Activated CD8-positive, alpha-beta memory T cell treated with anti-CD3 and anti-CD28 coated beads for 1 hour (primary cell): ENCODE measurements at places on chromosomes 2 and 18.

- DNase-seq: no peak
Observed at GRCh38 chr2:54077088-54077900, 38.1 kb upstream of the ACYP2 start.

DNA sequence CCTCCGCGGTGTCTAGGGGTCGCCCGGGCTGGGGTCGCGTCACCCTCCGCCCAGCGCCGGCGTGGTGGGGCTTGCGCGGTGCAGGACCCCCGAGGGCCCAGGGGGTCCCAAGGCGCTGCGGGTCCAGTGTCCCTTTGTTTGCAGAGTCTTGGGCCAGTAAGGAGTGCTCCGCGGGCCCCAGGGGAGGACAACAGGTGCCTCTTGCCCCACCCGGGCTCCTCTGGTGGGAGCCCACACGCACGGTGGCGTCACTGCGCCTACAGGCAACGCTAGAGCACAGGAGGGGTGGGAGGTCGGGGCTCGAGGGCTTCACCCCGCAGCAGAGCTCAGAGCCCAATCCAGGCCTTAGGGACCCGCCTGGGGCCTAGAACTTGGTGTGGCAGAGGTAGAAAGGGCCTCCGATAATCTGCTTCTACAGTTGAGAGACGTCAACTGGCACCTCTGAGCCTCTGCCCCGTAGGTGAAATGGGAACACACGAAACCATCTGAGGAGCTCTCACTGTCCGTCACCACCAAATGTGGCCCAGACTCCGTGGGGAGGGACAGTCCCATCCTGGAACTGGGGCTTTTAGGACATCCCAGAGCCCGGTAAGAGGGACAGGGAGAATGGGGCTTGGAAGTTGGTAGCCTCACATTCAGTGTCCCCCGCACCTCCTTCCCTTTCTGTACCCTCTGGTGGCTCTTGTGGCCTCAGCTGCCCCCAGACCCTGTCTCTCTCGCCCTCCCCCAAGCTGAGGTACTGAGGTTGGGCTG is 1.4 kb downstream of the ARID5A start:
- DNase-seq: no peak

DNA sequence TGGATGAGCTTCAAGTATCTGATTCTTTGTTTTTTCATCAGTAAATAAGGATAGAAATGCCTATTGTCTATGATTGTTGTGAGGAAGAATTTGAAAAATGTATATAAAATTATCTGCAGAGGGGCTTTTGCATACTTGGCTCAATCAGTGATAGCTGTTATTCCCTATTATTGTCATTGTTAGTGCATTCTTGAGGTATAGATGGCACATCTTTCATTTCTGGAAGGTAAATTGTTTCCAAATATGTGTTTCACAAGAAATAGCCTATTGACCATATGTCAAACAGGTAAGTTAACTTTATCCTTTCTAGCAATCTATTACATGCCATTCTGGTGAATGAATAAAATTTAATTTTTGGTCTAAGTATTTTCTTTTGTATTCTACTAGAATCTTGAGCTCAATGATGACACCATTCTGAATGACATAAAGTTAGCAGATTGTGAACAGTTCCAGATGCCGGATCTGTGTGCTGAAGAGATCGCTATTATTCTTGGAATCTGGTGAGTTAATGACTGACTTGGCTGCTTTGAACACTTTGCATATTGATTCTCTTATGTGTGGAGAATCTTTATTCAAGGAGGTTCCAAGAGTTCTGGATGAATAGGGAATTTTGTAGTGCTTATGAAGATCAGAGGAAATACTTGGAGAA is 44.2 kb downstream of the TTC27 start:
- DNase-seq: no peak

DNA sequence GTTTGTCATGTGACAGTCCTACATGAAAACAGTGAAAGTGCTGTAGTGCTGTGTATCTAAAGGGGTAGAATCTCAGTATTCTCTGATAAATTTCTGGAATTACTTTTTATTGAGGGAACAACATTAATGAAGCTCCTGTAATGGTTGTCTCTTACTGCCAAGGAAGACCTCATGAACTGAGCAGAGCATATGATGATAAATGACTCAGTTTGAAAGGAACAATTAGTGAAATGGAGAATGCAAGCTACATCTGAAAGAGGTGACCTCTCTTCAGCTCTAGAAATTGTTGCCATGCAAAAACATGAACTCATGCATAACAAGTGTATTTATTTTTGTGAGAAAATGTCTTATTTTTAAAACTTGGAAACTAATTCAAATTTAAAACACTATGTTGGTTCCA is 93.6 kb downstream of the SCN9A start:
- DNase-seq: no peak
